ENCODE measurements at places on chromosomes 5 and 9.

DNA sequence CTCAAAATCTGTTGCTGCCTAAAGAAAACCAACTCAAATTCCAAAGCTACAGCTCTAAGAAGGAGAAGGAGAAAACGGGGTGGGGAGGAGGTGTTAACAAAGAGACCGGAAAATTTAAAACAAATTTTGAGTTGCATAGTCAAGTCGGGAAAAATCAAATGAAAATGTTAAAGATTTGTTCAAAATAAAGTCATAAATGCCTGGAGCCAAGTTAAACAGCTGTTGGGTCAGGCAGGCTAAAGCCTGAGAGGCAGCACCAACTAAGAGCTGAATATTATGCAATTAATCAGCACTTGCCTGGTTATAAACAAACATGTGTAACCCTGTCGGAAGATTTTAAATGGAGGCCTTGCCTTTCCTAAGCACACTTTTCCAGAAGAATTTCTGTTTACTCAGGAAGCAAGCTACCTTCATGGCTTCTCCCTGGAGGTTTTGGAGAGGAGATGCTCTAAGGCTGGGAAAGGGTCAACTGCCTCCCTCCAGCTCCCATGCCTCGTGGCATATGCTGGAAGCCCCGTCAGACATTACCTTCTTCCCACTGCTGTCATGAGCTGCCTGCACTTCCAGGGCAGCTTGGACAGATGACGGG is 270.5 kb downstream of the DMRT2 start:
- DNase-seq, result no peak

DNA sequence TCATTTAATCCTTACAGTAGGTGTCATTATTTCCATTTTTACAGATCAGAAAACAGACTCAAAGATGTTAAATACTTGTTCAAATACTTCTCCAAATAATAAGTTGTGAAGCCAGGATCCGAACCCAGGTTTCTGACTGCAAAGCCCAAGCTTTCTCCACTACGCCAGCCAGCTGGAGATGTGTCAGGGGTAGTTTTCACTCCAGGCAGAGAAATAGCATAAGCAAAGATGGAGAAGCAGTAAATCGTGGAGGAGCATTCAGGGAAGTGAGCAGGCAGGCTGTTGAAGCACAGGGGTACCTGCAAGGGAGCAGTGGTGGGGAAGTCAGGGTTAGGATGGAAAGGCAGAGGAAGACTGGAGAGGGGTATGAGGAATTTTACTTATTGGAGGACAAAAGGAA is 2.9 kb downstream of the TLN1 start:
- DNase-seq, result no peak

- no peak for DNase-seq
Measured at GRCh38 chr9:127941062-127941960, 3.7 kb upstream of the DPM2 start.

GRCh38 chr5:142800776-142801494 is 30.8 kb downstream of the ARHGAP26 start:
- no peak for DNase-seq

GRCh38 chr5:52800394-52801213 is 12.9 kb downstream of the ITGA1 start:
- DNase-seq, result peak; percentile 62

DNA sequence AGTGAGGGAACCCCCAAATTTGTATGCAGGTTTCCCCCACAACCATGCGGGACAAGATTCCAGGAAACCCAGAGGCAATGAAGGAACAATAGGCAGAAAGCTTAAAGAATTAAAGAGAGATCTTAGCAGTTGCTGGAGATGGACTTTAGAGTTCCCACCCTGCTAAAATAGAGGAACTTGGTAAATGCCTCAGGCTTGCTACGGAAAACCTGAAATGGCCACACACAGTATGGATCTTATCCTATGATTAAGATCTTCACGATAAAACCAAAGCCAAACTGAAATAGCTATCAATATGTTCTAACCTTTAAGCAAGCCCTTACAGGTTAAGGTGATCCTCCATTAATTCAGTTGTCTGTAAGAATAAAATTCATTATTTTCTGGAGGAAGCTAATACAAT is 148.3 kb downstream of the RANBP17 start:
- DNase-seq, result no peak
